ENCODE measurements at places on chromosomes 1 and 21. TPM values are rescaled to one million over a fixed set of nuclear protein-coding genes. Genes with fewer than 3 reads are reported as not detected.

Gene MYOC
- total RNA-seq = 87.6 TPM

Gene PLEKHN1
- total RNA-seq = 0.50 TPM

Gene RBP7
- total RNA-seq = 5.4 TPM

Gene LCE6A
- not detected for total RNA-seq

Gene TMEM240
- total RNA-seq = 22.1 TPM

Gene SH2D5
- total RNA-seq = 0.42 TPM

Gene MCOLN3
- 2.1 TPM for total RNA-seq

Gene CFHR1
- not detected for total RNA-seq

Gene IL20
- total RNA-seq = not detected

Gene IVL
- total RNA-seq = not detected

Gene SPRR4
- total RNA-seq = not detected

Gene SPRR1A
- total RNA-seq = not detected

Gene NR1I3
- not detected for total RNA-seq

Gene EPHX1
- 59.0 TPM for total RNA-seq

DNA sequence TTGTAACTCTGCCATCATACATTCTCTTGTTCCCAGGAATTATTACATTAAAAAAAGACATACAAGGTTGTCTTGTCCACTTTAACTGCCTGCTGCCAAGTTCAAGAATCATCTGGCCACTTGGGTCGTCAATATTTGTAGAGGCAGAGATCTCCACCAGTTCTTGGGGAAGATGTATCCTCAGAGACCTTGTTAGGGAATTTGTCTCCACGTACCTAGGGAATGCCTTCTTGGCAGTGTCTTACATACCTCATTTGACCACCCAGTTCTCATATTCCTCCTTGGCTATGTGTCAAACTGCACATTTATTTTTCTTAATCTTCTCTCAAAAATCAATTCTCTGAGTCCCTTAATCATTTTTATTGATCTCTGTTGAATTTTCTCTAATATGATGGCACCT lies 266.0 kb downstream of the SPATA17 start:
- DNase-seq = no peak

DNA sequence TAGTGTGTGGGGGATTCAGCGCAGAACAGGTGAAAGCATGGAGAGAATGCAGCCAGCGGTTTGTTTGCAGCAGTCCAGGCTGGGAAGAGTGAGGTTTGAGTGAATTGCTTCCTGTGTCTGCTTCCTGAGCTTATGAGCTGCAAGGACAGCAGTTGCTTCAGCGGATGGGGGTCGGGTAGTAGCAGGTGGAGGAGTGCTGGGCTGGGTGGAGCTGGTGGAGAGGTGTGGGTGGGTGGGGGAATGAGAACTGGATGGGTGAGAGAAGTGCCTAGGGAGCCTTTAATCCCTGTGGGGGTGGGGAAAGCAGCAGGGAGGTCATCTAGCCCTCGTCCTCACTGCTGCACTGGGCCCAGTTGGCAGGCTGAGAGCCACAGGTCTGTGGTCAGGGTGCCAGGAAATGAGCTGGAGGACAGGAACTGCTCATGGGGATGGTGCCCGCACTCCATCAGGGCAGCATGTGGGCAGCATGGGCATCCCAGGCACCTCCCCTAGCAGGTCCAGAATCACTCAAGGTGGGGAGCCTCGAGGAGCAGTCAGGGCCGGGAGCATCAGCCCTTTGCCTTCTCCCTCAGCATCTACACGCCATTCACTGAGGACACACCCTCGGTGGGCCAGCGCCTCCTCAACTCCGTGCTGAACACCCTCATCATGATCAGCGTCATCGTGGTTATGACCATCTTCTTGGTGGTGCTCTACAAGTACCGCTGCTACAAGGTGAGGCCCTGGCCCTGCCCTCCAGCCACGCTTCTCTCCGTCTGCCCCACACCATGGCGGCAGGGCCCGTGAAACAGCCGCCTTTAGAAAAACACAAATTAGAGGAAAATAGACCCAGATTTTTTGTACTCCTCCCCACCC lies 14.8 kb downstream of the PSEN2 start:
- no peak for DNase-seq

GRCh38 chr21:32212116-32212515 lies 66.7 kb downstream of the MIS18A start:
- DNase-seq = no peak

DNA sequence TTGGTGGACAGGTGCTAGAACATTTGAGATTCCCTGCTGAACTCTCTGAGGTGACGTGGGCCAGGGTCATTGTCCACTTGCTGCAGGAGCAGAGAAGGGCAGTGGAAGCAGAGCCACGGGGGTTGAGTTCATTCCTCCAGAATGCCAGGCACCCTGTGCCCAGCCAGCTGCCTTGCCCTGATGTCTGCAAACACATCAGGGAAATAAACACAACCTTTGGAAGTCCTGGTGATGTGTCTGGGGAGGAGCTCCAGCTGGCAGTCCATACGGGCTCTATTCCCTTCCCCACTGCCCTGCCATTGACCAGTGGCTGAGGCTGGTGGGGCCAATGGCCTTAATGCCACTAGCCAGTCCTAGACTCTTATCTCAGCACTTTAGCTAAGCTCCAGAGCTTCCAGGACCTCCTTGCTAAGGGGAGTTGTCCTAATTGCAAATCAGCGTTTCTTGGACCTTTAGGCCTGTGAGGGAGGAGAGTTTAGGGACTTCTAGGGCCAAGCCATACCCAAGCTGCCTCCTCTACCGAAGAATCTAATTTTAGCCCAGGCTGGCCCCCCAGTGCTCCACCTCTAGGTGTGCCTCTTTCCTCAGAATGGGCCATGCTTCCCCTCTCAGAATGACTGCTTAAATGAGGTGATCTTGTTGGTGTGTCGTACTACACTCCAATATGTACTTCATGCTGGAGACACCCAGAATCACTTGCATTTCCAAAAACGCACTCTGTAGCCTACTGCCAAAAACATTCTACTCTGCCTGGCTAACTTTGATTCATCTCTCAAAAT lies 25.9 kb upstream of the MFSD2A start:
- DNase-seq = no peak

DNA sequence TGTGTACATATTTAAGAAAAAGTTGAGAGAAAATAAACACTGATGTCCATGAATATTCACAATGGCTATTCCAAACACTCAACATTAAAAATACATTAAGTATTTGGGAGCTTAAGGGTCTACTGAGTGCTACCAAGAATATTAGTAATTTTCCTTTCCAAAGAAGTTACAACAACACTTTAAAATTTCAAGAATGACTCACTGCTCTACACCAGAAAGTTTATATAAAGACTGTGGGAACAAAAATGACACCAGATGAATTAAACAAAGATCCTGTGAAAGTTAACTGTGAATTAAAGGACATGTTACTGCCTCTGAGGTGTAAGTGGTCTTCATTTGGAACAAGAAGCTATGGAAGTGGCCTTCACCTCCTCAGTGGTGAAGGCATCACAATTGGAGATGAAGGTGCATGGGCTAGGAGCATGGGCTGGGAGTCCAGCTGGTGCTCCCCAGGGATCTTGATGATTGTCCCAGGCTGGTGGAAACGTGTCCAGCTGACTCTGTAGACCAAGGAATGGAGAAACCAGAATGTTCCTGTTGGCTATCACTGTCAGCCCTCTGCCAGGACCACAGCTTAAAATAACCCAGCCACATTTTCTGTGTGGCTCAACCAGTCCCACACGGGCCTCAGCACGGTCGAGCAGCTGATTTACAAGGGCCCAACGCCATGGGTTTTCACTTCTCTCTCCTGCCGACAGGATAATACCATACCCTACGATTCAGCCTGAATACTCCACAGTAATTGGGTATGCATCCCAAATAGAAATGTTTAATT lies 28.8 kb downstream of the TAF5L start:
- no peak for DNase-seq

DNA sequence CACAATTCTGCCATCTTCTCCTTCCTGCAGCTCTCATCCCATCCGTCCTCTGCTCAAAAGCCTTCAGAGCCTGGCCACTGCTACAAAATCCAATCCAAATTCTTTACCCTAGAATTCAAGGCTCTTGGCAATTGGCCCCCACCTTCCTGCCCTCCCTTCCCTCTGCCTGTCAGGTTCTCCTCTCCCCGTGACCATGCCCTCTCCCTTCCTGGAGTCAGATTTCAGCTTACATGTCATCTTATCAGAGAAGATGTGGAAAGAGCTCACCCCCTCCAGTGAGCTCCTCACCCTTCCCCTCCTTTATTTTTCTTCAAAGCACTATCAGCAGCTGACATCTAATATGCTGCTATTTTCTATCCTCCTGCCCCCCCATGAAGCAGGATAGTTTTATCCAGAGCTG lies 86.9 kb downstream of the GRIK3 start:
- no peak for DNase-seq

DNA sequence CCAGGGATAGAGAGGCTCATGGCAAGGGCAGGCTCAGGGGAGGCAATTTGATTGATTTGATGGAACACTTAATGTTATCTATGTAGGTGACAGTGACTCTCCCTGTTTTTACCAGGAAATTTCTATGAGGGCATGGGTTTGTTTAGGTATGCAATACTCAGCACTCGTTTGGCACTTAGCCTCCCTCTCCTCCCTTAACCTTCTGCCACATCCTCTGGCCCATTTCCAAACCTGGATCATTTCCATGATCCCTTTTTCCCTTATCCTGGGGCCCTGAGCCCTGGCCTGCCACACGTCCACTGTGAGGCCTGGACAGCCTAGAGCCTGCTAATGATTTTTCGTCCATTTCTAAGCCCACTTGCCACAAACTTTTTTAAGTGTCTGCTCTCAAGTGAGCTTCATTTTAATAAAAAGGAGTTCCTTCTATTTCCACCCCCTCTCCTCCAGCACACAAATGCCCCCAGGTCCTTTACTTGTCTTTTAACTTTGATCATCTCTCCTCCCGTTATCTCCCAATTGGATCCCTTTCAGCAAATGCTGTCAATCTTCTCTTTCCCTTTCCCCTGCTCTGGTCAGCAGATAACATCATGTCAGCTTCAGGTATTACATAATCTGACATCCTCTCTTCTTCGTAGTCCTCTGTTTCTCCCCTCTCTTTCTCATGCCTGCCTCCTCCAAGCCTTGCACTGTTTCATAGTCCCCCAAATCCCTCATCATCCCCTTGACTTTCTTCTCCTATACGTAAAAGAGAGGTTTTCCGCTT lies 37.8 kb upstream of the GADD45A start:
- peak; percentile 85 for DNase-seq

DNA sequence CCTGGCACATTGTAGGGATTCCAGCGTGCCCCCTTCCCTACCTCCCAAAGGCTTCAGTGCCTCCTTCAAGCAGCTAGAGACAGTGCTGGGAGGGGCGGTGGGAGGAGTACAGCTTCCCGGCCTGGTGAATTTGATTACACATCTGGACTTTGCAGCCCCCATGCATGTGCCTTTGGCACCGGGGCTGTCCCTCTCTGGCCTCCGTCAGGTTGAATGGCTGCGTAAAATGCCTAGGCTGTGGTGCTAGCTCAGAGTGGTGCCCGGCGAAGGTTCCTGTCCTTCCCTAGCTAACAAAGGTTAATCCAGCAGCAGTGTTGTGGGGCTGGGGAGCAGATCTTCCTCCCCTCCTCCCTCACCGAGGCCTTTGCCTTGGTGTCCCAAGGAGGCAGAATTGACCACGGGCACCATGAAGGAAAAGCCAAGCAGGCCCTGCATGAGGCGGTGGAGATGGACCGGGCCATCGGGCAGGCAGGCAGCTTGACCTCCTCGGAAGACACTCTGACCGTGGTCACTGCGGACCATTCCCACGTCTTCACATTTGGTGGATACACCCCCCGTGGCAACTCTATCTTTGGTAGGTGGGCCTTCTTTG lies 66.2 kb downstream of the ALPL start:
- no peak for DNase-seq

GRCh38 chr1:226510453-226510852 lies 38.1 kb upstream of the STUM start:
- no peak for DNase-seq

GRCh38 chr21:16322454-16322853 lies 592.7 kb downstream of the USP25 start:
- no peak for DNase-seq

- no peak for DNase-seq
These were observed 174.3 kb downstream of the NEK7 start for GRCh38 chr1:198330982-198331615.

DNA sequence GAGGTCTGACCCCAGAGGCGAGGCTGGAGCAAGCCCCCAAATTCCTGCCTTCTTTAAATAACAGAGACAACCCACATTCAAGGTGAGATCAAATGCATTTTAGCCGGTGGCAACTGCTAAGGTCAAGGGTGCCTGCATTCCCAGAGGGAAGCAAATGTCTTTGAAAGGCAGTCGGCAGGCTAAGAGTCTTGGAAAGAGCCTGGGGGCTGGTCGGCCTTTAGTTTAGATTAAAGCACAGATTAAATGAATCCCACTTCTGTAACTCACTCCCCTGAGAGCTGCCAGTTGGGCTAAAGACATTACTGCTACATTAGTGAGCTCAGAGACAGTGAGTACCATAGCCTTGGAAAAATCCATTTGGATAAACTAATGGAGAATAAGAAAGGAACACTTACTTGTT lies 59.2 kb downstream of the HTR6 start:
- DNase-seq = no peak

GRCh38 chr1:27858072-27858948 lies 14.0 kb upstream of the THEMIS2 start:
- no peak for DNase-seq

DNA sequence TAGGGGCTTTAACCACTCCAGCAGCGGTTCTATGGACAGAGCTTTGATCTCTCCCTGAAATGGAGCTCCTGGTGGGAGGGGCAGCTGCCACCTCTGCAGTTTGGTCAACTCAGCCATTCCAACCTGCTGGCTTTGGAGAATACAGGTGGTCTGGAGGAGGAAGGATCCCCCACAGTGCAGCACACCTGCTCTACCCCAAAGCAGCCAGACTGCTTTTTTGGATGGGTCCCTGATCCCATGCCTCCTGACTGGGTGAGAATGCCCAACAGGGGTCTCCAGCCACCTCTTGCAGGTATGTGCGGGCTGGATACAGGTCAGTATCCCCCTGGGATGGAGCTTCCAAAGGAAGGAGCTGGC lies 53.9 kb downstream of the TPTE start:
- DNase-seq = no peak

DNA sequence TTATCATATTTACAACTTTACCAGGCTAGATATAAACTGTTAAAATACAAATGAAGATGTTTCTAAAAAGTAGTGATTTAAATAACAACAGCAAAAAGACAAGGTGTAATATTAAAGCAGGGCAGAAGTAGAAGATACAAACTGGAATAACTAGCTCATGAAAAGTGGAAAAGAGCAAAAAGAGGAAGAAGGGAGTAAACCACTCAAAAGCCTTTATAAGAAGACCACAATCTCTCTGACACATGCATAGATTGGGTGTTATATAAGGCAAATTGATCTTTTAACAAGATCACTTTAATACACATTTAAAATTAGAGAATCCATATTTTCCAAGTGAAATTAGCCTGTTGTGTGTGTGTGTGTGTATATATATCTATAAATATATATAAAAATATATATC lies 5.0 kb downstream of the DENND1B start:
- no peak for DNase-seq

GRCh38 chr1:88537787-88538186 lies 146.3 kb upstream of the PKN2 start:
- DNase-seq = no peak

DNA sequence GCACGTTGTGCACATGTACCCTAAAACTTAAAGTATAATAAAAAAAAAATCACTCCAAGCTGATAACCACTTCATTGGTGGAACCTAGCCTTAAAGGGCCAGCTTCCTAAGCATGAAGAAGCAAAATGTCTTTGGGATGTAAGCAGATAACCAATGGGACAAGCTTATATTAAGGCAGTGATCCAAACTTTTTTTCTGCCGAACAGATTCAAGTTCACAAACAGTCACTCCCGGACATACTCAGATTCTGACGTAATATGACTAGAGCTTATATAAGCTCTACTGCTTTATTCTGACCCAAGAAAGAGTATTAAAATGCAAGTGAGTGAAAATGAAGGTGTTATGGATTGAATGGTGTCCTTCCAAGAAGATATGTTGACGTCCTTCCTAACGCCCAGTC lies 44.9 kb upstream of the HIVEP3 start:
- DNase-seq = no peak
